Left kidney (tissue), 8 donors: ENCODE measurements at places on chromosomes 12 and 14.
A peak's percentile ranks its signal among the peaks of the same experiment; 100 is the strongest.

- peak; percentile 74 for DNase-seq
Observed at GRCh38 chr12:94571556-94571955, 78.8 kb downstream of the TMCC3 start.

- DNase-seq: no peak
Observed at GRCh38 chr14:74085047-74085637, 386 bp downstream of the LIN52 start.

- no peak for DNase-seq
Observed at GRCh38 chr12:119169150-119169549, 9.6 kb upstream of the HSPB8 start.

DNA sequence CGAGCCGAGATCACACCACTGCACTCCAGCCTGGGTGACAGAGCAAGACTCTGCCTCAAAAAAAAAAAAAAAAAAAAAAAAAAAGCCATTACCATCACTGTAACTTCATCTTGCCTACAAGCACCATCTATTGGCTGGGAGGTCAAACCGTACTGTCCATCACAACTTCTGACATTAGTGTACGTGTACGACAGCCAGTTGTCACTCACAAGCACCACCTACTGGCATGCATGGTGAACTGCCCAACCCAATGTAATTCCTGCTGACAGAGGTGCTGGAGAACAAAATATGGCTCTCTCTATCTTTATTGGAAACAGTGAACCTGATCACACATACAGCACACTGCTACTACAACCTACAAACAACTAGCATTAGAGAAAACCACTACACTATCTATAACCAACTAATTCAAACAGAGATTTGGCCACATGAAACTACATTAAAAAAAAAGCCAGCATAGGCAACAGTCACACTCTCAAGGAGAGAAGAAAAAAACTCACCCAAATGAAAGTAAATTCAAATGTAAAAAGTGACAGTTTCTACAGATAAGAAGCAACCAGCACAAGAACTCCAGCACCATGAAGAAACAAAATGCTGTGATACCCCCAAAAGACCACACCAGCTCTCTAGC is 82.3 kb downstream of the PUS7L start:
- DNase-seq: no peak

DNA sequence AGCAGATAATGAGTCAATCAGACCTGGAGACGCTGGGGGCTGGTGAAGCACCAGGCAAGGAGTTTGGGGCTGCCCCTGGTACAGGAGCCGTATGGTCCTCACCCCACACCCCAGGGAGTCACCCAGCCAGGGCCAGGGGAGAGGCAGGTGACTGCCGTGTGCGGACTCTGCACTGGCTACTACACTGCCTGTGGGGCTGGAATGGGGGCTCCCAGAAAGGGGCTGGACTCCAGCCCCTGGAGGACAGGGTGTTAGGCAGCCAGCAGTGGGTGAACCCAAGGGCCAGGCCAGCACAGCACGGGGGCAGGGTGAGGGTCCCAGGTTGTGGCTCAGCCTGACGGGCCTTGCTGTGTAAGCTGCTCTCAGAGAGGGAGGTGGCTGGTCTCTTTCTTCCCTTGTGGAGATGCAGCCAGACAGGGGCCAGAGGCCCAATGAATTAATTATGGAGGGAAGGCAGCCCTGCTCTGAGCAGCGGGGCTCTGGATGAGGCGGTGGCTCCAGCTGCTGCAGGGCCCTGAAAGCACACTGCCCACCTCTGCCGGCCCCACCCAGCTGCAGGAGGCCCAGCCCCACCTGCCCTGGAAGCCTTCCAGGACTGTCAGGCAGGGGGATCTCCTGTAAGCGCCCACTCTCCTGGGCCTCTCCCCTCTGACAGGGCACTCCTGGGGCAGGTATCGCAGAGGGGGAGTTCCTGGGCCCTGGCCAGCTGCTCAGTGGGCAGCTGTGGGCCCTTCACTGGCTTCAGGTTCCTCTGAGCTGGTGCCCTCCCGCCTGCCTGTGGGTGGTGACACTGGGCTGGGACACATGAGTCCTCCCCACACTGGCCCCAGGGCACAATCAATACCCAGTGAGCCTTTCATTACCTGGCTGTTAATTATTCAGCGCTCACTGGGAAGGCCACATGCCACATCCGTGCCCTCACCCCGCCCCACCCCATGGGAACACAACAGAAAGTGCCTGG is 142.5 kb upstream of the C14orf180 start:
- no peak for DNase-seq

- DNase-seq: no peak
Observed at GRCh38 chr14:20350860-20351259, 7.4 kb downstream of the PARP2 start.

DNA sequence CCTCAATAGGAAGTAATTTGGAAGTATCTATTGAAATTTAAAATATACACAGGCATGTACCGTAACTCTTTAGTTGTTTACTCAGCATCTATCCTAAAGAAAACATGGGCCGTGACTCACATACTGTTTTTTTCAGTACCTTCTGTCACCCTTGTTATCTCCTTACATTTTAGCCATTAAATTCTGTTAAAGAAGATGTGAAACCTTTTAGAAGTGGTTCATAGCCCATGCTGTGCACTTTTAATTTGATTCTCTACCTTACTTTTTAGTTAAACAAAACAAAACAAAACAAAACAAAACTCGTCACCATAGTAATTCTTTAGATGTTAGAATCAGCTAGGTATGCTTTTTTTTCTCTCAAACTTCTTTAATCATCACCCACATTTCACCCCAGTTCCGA is 494.4 kb upstream of the RGS6 start:
- no peak for DNase-seq

DNA sequence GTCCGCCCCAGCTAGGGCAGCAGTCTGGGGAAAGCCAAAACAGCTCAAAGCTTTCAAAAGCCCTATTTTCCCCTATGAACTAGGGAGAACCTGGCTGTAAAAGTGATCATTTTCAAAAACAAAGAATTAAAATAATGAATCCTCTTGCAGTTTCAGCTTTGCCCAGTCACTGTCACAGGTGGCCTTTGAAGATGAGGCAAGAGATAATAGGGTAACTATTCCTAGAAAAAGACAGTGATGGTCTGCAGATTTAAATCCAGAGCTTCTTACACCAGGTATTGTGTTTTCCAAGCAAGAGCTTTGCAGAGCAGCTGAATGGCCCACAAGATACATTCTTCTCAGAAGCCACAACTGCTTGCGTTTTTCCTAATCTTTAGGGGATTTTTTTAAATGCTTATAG is 80.2 kb upstream of the NUDT4 start:
- DNase-seq: no peak

DNA sequence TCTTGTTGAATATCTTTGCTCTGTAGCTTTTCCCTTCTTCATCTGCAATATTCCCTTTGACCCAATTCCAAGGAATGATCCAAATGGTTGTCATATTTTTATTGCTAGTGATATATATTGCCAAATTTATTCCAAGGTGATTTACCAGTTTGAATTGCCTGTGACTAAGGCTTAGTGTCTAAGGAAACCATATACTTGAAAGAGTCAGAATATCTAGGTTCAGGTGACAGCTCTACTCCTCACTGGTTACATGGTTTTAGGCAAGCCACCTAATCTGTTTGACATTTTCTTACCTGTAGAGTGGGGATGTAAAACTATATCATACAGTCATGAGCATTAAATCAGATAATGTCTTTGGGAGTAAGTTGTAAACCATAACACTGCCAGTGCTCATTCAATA is 473.8 kb downstream of the NPAS3 start:
- no peak for DNase-seq

DNA sequence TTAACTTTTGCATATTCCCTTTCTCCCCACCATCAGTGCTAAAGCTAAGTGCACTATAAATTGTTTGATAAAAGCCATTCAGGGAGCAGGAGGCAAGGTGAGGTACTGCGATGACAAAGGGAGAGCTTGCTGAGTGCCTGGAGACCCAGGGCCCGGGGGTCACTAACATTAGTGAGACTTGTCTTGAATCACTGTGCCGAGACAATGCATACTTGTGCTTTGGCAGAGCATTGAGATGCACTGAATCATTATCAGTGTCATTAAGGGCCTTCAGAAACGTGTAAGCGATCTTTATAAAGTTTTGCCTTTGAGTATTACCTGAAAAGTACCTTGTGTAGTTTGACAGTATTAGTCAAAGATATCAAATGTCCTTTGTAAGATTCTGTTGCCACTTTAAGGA is 447.5 kb downstream of the PCNX1 start:
- no peak for DNase-seq

GRCh38 chr12:24937553-24938244 is 11.2 kb downstream of the BCAT1 start:
- DNase-seq: no peak

- DNase-seq: no peak
Observed at GRCh38 chr12:8226355-8226754, 1.1 kb downstream of the FAM90A1 start.
